Right atrium auricular region (tissue), 2 donors: ENCODE measurements at places on chromosomes 11 and 22.

GRCh38 chr11:73866586-73866996 is 10.1 kb downstream of the COA4 start:
- DNase-seq = peak; percentile 69

DNA sequence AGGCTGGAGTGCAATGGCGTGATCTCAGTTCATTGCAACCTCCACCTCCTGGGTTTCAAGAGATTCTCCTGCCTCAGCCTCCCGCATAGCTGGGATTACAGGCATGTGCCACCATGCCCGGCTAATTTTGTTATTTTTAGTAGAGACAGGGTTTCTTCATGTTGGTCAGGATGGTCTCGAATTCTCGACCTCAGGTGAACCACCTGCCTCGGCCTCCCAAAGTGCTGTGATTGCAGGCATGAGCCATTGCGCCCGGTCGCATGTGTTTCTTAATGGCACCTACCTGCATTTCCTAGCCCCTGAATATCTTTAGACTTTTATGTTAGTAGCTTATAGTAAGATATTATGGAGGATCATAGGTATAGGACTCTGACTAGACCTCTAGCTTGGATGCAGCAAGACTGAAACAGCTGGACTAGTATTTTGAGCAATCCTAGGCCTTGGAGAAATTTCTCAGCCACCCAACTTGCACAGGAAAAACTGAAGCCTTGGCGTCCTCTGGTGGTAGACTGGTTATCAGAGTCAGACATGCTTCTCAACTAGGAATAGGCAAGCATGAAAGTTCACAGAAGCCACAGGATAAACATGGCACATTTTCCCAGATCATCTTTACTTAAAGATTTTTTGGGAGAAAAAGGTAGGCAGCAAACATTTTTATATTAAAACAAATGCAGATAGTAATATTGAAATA is 22.7 kb upstream of the C1QTNF4 start:
- DNase-seq = peak; percentile 63

DNA sequence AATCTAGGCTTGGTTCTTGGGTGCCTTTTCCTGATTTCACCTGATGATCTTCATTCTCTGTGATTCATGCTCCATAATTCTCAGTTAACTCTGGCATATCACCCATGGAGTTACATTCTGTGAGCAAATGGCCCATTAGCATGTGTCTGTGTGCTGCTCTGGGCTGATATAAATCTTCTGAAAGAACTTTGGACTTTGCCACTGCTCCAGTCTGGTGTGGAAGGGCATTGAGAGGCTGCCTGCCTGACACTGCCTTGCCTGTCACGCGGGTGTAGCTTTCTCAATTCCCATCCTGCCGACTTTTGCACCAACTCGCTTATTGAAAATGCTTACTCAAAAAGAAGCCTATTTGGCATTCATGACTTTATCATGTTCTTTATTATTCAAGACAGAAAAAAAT is 42.2 kb downstream of the FAT3 start:
- no peak for DNase-seq

DNA sequence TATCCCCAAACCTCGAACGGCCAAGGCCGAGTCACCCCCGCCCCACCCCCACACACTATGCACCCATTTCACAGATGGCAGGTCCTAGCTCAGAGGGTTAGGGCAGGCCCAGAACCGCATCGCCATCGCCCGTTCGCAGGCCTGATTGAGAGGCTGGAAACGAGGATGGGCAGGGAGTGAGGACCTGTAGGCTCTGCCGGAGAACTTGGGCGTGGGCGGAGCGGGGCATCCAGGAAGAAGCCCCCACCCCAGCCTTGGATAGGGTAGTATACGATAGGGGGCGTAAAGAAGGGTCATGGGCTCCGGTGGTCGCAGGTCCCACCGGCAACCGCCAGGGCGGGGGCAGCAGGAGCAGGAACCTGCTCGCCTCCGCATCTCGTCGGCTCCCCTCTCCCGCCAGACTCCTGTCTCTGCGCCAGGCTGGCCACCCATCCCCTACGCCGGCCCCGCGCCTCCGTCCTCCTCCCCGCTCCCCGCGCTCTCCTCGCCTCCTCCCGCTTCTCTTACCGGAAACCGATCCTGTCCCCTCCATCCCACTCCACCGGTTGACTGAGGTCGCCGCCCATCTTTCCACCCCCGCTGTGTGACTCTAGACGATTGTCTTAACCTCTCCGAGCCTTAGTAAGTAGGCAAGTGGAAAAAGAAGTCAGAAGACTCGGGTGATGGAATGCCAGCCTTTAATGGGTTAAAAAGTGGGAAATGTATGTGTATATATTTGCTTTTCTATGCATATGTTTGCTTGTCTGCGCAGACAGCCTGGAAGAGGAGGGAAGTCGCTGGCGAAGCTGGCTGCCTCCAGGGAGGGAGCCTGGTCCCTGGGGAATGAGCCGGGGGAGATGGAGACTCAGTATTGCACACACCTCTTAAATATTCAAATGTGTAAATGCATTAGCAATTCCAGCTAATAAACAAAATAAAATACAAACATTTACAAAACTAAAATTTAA is 52.8 kb downstream of the CYTH4 start:
- DNase-seq = no peak

DNA sequence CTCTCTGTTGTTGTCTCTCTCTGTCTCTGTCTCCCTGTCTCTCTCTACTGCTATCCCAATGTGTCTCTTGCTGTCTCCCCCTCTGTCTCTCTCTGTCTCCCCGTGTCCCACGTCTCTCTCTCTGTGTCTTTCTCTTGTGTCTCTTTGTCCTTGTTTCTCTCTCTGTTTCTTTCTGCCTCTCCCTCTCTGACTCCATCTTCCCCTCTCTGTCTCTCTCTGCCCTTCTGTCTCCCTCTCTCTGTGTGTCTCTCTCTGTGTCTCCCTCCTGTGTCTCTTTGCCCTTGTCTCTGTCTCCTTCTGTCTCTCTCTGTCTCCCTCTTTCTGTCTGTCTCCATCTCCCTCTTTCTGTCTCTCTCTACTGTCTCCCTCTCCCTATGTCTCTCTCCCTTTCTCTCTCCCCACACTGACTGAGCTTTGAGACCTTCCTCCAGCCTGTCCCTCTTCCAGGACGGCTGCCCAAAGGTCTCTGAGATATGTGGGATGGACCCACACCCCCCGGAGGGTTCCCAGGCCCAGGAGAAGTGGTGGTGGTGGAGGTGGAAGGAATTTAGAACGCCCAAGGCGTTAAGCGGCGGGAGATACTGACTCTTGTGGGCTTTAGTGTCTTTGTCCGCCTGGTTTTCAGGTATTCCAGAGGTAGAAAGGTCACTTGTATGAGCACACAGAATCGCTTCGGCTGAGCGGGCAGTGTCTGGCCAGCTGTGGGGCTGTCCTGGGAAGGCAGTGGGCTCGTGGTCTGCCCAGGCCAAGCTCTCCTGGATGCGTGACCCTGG is 65.5 kb upstream of the CCND1 start:
- DNase-seq = no peak

DNA sequence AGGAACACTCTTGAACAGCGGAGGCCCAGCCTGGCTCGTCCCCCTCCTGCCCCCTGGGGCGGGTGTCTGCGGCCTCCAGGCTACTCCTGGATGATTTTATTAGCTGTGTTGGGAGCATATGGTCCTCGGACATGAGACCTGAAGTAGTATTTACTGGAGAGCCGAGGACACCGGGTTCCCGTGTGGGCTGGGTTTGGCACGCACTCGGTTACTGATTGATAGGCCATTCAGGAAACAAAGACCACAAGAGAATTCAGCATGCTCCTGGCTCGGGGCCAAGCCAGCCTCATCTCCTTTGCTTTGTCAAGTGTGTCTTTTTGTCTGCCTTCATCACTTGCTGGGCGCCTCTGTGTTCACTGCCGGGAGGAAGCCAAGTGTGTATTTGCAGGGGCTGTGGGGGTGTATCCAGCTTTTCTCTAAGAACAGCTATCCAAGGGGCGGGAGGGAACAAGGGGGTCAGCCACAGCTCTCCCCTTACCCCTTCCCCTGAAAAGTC is 9.7 kb downstream of the FXYD2 start:
- peak; percentile 74 for DNase-seq

- no peak for DNase-seq
Measured at GRCh38 chr11:120067438-120068113, 70.3 kb downstream of the TRIM29 start.

GRCh38 chr11:23284631-23285030 is 424.4 kb upstream of the CCDC179 start:
- no peak for DNase-seq

GRCh38 chr11:72588421-72589410 is 85.5 kb downstream of the PDE2A start:
- DNase-seq = no peak

DNA sequence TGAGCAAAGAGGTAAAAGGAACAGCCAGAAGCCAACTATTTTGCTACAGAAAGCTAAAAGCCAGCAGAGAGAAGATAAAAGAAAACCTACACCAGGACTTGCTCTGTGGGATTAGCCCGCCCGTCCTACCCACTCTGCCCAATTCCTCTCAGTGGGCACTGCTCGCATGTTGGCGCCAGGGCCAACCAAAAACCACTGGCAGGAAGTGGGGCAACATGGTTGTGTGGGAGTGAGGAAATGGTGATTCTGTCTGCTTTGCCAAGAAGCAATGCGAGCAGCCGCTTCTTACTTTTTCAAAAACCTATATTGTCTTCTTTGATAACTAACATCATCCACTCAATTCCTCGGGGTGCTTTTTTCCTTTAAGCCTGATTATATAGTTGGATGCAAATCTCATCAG is 14.2 kb upstream of the APOA1 start:
- DNase-seq = no peak

GRCh38 chr11:132858223-132858622 is 674.1 kb downstream of the OPCML start:
- DNase-seq = no peak

GRCh38 chr11:133579165-133580031 is 47.1 kb upstream of the OPCML start:
- no peak for DNase-seq

DNA sequence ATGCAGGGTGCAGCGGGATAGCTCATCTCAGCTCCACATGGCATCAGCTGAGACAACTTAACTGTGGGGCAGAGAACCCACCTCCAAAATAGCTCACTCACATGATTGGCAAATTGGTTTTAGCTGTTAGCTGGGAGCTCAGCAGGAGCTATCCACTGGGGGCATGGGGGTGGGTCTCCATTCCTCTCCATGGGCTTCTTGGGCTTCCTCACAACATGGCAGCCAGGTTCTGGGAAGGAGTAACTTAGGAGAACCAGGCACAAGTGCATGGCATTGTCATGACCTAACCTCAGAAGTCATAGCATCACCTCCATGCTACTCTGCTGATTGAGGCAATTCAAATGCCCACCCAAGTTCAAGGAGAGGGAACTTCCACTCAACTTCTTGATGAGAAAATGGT is 85.5 kb downstream of the MN1 start:
- DNase-seq = no peak

DNA sequence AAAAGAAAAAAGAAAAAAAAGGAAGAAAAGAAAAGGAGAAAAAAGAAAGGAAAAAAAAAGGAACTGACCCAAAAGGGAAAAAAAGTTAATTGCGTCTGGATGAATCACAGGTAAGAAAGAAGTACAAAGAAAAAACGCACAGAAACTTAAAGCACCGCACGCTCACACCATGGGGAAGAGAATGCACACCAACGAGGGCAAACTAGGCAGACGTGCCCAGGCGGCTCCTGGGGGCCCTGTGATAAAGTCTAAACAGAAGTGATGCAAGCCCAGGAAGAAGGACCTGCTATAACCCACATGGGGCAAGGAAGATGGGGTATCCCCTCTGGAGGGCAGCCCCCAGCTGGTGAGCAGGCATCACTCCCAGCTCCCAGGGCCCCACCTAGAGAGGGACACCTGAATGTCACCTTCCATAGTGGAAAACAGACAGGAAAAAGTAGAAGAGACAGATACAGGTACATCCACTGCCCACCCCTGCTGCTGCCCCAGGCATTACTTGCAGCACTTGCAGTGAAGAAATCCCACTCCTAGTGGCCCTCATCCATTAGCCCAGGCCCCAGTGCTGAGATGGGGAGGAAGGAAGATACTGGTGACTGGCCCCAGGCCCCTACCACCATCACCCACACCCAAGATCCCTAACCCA is 28.9 kb downstream of the NAP1L4 start:
- DNase-seq = no peak

GRCh38 chr11:132072858-132073211 is 702.4 kb downstream of the NTM start:
- DNase-seq = no peak

DNA sequence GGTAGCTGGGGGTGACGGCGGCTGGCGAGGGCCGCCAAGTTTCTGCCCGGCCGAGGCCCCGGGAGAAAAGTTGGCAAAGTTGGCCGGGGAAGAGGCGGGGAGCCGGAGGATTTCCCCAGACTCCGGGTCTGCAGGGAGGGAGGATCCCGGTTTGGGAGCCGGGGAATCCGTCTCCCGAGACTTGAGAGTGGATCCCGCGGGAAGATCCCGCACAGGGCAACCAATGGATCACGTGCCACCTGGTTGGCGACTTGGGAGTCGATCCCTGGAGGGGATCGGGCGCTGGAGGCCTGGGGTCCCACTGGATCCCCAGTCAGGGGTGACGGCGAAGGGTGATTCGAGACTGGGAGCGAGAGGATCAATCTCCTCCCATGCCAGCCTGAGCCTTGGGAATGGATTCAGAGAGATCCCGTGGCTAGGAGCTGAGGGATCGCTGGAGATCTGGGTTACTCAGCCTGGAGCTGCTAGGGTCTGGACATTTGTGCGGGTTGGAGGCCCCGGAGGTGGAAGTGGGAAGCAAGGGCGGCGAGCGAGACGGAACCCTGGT is 394 bp downstream of the KIAA1671 start:
- no peak for DNase-seq

GRCh38 chr11:86447763-86448480 is 73.2 kb downstream of the CCDC81 start:
- DNase-seq = no peak

GRCh38 chr11:20192151-20192550 is 31.9 kb upstream of the DBX1 start:
- no peak for DNase-seq

DNA sequence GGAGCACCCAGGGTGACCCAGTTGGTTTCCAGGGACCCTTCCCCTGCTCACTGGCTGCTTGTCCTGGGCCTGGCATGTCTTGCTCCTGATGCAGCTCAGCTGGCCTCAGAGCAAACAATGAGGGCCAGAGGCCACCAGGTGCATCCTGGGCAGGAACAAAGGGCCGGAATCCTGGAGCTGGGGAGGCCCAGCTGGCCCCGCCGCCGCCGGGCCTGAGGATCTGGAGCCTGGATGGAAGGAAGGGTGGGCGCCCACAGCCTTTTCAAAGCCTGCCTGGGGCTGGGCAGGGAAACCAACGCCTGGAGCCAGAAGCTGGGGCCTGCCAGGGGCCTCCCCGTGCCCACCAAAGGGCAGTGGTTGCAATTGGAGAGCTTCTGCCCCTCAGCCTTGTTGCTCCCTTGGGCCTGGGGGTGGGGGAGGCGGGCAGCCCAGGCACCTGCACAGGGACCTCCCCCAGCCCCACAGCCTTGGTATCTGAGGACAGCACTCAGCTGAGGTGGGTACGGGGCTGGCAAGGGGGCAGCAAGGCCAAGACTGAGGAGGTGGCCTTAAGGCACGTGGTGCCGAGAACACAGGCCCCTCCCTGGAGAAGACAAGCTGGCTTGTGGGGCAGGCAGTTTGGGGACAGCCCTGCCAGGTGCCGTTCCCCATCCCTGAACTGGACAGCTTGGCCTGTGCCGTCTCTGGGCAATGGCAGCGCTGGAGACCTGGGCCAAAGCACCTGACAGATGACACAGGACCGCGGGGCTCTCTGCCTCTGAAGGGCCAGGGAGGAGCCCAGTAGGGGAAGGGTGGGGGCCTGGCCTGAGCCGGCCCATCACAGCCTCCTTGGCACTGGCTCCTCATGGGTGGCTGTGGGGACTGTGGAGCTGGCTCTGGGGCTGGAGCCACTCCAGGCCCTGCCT is 7.1 kb upstream of the ADORA2A start:
- DNase-seq = no peak

- DNase-seq = no peak
Measured at GRCh38 chr22:25070956-25071355, 118.4 kb downstream of the KIAA1671 start.

- peak; percentile 66 for DNase-seq
Measured at GRCh38 chr22:19629720-19630419, 84.4 kb upstream of the SEPTIN5 start.
